ENCODE measurements at places on chromosomes 6 and 20.
A peak's percentile ranks its signal among the peaks of the same experiment; 100 is the strongest.

- no peaks in the 10 kb centered on the region for H3K36me3 ChIP-seq
- H3K4me1 ChIP-seq = peaks cover 9% of the 10 kb centered on the region
- H3K27ac ChIP-seq = no peak overlapping the region
Observed at GRCh38 chr20:61886721-61887595, 178.7 kb downstream of the TAF4 start.

DNA sequence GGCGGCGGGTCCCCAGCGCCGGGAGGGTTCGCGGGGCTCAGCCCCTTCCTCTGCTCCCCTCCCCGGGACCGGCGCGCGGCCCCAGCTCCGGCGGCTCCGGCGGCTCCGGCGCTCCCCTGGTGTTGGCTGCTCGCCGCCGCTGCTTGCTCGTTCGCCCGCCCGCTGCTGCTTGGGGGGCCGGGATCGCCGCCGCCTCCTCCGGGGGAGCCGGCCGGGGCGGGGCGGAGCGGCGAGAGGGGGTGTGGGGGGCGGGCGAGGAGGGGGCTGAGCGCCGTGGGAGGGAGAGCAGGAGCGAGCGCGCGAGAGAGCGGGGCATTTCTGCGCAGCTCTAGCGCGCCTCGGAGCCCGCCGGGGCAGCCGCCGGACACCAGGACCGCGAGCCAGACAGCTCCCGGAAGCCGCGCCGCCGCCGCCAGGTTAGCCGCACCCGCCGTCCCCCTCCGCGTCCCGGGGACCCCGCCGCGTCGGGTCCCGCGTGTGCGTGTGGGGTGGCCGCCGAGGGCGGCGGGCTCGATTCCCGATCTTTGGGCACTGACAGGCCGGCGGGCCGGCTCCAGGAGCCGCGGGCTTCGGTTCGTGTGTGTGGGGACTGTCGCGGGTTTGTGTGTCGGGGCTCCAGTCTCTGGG lies 62.0 kb upstream of the EPB41L1 start:
- no peak overlapping the region for H3K27ac ChIP-seq
- peak; percentile 33 for DNase-seq
- H3K36me3 ChIP-seq = peaks cover 4% of the 10 kb centered on the region
- H3K4me1 ChIP-seq = peaks cover 19% of the 10 kb centered on the region
- H3K27me3 ChIP-seq = peaks cover 88% of the 10 kb centered on the region
- H3K4me3 ChIP-seq = peak overlapping the region; percentile 77

DNA sequence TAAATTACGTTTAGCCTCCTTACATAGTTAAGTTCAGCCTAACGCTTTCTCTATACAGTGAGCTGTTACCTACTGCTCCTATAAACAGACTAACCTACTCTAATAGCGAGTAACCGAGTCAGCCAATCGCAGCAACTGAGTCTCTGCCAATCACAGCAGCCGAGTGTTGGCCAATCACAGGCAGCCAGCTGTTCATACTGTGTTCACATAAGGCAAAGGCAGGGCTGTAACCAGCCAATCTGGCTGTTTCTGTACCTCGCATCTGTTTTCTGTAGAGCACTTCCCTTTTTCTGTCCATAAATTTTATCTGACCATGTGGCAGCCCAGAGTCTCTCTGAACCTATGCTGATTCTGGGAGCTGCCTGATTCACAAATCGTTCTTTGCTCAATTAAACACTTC lies 263.9 kb upstream of the JARID2 start:
- H3K4me1 ChIP-seq = no peaks in the 10 kb centered on the region
- H3K36me3 ChIP-seq = no peaks in the 10 kb centered on the region
- peaks cover 21% of the 10 kb centered on the region for H3K27me3 ChIP-seq
- no peak overlapping the region for H3K4me3 ChIP-seq
- H3K27ac ChIP-seq = no peak overlapping the region

GRCh38 chr20:14632906-14633305 lies 295.5 kb upstream of the FLRT3 start:
- H3K4me1 ChIP-seq = no peaks in the 10 kb centered on the region
- H3K27ac ChIP-seq = no peak overlapping the region
- no peak for DNase-seq
- H3K27me3 ChIP-seq = no peaks in the 10 kb centered on the region

Measured in activated naive CD4-positive, alpha-beta T cell treated with anti-CD3 and anti-CD28 coated beads, Interleukin-2, amount 10 ng/mL, durations not matched to agents 7 days and 5 days (primary cell).